ENCODE measurements at places on chromosomes 7 and 10. TPM values are rescaled to one million over a fixed set of nuclear protein-coding genes. Genes with fewer than 3 reads are reported as not detected.

Gene DYDC2
- total RNA-seq = not detected

Gene ADCK2
- 31.1 TPM for total RNA-seq

Gene MMS19
- total RNA-seq = 51.4 TPM

Gene CYP26C1
- total RNA-seq = under 0.01 TPM

Gene VGF
- 0.26 TPM for total RNA-seq

DNA sequence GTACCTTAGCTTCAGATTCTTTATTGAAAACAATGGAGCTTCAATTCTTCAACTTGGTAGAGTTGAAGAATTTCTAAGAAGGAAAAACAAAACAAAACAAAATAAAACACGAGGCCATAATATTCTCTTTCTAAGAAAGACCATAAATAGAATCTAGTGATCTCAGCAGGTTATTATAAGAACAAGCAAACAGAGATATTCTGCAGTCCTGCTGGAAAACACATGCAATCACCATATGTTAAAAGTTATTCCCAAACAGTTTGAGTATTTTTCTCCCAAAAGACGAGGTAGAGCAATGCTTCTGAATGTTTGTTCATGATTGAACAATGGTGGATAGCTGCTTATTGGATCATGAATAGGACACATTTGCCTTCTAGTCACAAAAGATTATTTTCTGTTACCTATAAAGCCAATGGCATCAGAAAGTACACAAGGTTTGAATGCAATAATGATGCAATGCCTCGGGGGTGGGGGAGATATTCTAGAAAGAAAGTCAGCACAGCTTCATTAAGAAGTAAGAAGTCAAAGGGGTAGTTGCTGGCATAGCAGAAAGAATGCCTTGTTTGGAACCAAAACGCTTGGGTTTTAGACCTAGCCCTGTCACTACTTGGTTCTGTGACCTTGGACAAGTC lies 59.3 kb downstream of the CREB3L2 start:
- no peak for DNase-seq

DNA sequence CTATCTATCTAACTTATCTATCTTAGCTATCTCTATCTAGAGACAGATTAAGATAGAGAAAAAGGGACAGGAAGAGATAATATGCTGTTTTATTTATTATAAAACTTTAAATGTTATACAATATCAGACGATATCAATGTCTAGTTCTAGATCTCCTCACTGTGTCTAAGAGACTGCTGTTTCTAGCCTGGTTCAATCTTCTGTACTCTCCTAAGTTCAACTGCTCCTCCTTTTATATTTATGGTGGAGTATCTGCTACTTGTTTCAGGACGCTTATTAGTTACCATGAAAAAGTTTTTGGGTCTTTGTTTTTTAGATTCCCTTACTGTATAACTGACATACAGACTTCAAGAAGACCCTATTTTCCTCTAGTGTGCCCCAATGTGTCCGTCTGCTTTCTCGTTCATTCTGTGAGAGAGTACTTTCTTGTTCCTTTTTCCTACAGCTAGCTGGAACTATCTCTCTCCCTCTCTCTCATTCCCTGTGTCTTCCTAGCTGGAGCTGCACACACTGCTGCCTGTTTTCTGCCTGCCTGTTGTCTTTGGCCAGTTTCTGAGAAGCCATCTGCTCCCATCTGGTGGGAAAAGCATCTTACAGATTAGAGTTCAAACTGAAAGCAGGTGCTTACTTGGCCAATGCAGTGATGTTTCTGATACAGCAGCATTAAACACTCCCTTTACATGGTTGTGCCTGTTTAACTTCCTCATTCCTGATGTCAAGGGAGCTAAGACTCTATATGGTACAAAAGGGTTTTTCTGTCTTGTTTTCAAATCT lies 49.4 kb upstream of the ARL4A start:
- no peak for DNase-seq

DNA sequence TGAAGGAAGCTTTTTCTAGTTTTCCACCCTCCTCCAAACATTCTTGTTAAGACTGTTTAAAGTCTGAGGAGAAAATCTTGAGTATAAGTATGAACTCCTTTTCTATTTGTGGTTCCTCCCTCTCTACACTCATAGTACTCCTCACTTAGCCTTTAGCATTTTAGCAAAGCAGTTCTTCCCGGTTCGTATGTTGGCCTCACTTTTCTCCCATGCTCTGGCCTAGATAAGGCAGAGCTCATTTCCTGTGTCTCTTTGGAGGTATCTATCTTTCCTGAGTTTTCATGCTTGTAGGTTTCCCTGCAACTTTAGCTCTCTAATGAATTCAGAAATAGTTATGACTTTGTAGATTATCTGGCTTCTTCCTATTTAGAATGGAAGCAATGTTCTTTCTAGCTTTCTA lies 5.9 kb upstream of the OR2F1 start:
- no peak for DNase-seq

DNA sequence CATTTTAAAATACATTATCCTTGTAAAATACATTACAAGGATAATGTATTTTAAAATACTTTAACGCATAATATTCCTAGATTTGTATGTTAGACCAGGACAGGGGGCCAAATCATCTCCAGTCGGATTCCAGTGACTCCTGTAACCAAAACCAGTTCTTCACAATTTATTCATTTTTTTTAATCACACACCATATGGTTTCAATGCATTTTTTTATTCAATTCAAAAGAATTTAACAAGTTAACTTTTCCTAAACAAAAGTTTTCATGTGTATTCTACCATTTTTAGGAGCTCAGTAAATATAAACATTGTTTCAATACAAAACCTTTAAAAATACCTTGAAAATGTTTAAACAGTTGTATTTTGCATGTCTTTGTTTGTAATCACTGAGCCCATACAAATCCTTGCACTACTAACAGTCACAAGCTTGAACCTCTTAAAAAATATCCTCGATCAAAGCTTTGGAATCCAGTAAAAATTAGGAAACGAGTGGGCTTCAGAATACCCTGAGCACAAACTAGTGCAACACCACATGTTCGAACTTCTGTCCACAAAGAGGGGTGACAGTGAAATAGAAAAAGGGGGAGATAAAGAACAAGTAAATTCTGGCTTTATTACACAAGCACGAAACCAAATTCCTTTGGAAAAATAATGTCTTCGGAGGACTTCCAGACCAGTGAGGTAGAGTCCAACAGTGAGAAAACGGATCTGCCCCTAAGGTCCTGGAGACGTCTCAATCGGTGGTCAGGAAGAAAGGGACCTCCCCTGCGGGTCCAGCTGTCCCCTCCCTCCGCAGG lies 1.6 kb downstream of the CCDC71L start:
- DNase-seq = no peak

DNA sequence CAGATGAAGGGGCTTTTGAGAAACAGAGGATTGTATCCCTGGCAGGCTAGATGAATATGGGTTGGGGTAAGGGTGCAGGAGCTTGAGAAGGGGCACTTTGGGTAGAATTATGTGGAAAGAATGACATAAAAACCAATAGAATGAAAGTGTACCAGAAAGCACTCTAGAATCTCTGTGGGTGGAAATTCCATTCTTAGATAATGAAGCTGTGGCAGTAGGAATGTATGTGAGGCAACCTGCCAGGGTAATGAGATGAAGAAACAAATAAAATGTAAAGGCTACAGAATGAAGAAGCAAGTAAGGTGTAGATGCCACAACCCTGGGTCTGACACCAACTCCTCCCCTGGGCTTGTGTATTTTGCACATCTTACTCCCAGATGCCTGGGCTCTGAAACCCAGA lies 16.8 kb downstream of the NOBOX start:
- DNase-seq = no peak

DNA sequence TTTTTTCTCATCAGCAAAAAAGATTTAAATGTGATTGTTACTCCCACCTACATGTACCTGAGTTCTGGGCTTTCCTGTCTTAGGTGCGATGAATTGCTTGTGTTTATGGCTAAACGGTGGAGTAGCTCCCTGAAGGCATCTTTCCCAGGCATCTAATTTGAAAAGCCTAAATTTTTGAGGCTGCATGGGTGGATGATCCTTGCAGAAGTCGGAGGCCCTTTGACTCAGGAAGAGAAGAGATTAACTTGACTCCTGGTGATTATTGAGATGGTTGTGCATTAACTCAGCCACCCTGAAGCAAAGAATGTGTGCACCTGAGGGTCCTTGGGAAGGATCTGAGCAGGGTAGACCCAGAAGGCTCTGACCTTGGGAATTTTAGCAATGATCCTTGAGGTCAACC lies 155.6 kb upstream of the SEMA3C start:
- no peak for DNase-seq

DNA sequence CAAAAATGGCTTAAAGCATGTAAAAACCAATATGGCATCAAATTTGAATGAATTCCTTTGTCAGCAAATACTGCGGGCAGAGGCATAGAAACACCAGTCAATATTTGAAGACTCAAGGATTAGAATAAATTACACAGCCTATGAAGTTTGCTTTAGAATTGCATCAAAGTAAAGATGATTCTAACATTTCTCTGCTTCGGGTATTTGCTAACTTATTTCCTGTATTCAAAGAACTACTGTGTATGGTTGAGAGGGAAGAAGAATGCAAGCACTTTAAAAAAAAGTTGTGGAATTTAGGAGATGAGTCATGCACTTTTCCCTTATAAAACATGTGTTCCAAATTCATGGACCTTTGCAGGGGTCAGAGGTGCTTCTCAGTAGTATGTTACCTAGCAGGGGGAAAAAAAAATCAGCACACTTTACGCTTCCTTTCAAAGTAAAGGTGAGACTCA lies 90.1 kb downstream of the PIP4K2A start:
- DNase-seq = no peak

DNA sequence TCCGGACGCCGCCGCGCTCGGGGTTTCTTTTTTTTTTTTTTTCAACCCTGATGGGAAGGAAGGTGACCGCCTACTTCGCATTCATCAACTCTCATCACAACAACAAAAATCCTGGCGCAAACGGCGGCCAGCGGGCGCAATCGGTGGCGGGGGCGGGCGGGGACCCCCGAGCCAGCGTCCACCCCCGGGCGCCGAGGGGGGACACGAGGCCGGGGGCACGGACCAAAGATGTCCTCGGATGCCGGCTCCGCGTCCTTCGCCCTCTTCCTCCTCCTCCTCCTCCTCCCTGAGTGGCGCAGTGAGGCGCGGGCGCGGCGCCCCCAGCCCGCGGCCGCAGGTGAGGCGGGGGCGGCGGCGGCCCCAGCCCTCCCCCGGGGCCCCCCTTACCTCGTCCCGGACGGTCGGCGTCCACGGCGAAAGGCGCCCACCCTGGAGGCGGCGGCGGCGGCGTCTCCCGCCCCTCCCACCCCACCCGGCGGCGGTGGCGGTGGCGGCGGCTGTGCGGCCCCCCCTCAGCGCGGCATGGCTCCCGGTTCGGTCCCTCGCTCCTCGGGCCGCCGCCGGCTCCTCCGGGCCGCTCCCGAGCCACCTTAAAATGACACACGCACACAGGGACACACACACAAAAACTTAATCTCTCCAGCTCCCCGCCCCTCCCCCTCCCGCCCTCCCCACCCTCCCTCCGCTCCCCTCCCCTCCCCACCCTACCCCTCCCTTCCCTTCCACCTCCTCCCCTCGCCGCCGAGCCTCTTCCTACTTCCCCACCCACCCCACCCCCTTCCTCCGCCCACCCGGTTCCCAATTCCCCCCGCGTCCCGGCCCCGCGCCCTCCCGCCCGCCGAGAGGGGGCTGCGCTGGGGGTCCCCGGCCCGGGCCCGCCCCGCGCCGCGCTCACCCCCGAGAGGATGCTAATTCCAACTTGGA lies at the start of gene CTBP2:
CTBP2 (minus strand) TSS at position 632 of the 924 bp plus-strand sequence.
- DNase-seq = no peak

DNA sequence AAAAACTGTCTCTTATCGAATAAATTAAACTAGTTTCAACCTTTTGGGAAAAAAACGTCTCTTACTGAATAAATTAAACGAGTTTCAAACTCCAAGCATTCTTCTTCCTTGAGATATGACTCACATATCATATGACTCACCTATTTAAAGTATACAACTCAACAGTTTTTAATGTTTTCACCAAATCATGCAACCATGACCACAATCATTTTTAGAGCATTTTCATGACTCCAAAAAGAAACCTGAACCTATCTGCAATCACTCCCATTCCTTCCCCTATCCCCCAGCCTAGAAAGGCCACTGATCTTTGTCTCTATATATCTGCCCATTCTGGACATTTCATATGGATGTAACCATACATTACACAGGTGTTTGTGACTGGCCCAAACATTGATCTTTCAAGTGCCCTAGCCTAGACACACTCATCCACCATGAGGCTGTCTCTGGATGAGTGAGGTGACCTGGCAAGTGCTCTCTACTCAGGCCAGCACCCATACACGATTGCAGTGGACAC lies 115.3 kb downstream of the PIP4K2A start:
- DNase-seq = no peak

DNA sequence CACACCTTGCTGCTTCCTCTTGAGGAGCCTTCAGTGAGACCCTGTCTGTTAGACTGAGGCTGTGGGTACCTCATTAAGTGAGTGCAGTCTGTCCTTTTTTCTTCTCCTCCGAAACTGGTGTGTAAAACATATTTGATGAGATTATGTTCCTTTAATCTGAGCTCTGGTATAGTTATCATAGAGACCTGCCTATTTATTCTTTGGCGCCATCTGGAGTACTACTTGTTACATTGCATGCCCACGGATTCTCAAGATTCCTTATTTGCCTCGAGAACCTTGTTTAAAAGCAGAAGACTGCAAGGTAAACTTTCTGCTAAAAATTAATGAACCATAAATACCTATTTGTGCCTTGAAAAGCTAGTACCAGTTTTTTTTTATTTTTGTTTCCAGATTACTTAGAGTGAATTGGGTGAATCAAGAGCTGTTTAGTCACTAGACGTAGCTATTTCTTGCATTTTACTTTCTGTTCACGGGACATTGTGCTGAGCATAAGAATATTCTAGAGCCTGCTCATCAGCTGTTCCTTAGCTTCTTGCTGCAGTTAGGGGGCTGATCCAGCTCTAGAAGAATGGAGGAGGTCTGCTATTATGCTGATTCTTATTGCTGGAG lies 16.9 kb upstream of the STMP1 start:
- DNase-seq = no peak

GRCh38 chr10:27485986-27486385 lies 18.1 kb upstream of the RAB18 start:
- DNase-seq = no peak

- DNase-seq = no peak
These were observed 174.9 kb downstream of the GALNT11 start for GRCh38 chr7:152200395-152200794.

GRCh38 chr10:92405419-92405924 lies 114.5 kb downstream of the MARCHF5 start:
- DNase-seq = no peak

- DNase-seq = no peak
These were observed 21.5 kb upstream of the AKR1E2 start for GRCh38 chr10:4804465-4804864.

DNA sequence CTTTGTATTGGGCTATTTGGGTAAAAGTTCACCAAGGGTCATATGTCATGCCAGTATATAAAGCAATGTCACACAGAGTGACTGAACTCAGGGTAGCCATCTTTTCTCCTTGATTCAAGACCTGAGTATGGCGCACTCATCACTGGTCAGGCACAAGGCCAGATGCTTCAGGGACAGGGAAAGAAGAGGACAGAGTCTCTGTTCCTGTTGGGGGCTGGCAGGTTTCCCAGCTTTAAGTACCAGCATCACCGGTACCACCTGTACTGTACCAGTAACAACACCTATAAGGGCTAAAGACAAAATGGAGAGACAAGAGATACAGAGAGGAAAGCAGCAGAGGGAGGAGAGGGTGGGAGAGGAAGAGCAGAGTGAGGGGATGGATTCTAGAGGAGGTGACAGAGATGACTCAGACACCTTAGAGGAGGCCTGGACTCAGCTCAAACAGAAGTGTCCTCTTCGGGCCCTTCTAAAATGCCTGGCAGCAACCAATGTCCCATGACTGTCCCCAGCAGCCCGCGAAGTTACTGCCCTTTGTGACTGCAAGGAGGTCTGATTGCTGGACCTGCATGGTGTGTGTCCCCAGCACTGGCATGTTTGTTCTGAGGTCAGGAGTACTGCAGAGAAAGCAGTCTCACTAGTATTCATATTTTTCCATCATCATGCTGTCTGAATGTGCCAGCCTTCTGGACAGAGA lies 191.3 kb downstream of the MYOF start:
- DNase-seq = no peak

All from esophagus muscularis mucosa (tissue), 4 donors.